ENCODE measurements at places on chromosomes 1 and 21.

- peak; percentile 45 for DNase-seq
These were observed 34.0 kb upstream of the BACE2 start for GRCh38 chr21:41133874-41134522.

- DNase-seq: peak; percentile 82
These were observed 104.1 kb upstream of the TMPRSS2 start for GRCh38 chr21:41611966-41612606.

DNA sequence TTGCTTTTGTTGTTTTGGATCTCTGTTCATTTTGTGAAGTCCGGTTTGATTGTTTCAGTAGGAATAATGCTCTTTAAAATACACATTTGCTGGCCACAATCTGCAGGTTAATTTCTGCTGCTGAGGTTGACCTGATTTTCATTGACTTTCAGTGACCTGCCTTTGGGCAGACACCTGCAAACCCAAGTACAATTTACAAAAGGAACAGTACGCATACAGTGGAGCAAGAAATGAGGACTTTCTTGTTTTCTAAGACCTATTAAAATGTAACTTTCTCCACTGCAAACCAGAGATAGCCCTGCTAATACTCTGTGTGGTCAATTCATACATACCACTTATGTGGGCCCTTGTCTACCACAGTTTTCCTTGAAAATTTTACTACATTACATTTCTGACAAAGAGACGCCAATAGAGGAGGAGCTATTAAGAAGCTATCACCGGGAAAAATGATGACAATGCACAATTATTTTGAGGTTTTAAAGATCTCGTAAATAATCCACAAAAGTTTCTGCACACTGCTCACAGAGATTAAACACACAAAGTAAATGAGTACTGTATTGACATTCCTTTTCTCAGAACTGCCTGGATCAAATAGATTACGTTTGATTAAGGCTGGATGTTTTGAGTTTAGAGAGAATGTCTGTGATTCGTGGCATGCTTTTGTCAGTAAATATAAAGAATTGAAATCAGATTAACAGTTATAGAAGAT lies 141.9 kb downstream of the SDCCAG8 start:
- DNase-seq: no peak

DNA sequence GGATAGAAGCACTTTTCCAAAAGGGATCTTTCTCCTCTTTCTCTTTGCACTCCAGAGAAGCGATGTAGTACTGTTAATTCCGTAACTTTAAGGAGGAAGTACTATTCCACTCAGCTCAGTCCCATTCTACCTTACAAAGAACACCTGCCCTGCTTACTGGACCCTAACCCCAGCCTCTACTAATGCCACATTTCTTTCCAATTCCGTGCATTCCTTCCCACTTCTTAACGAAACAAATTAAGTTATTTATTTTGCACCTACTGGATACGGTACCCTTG lies 511 bp downstream of the NDC1 start:
- no peak for DNase-seq

DNA sequence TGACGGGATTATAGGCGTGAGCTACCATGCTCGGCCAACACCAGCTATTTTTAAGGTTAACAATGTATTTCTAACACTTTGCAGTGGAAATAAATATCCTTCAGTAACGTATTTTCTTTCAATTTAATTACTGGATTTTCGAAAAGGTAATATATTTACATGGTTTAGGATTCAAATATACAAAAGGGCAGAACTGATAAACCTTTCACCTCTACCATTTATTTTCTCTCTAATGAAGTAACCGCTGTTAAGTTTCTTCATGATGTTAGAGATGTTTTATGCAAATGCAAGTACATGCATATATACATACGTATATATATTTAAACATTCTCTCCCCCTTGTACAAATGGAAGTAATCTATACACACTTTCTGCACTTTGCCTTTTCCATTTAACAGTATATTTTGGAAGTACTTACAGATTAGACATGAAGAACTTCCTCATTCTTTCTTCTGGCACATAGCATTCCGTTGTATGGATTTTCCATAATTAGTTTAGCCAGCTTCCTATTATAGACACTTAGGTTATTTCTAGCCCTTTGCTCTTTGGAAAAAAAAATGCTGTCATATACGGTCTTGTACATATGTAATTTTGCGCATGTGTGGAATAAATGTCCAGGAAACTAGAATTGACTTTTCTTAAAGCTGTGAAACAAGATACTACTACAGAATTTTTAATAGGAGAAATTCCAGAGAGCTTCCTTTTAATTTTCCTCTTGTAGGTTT lies 14.9 kb upstream of the HJV start:
- DNase-seq: no peak
